ENCODE measurements at places on chromosomes 11 and 22. TPM values are rescaled to one million over a fixed set of nuclear protein-coding genes. Genes with fewer than 3 reads are reported as not detected.

- no peak overlapping the region for H3K27ac ChIP-seq
- peaks cover 10% of the 10 kb centered on the region for H3K4me1 ChIP-seq
- H3K27me3 ChIP-seq: no peaks in the 10 kb centered on the region
- no peak overlapping the region for H3K4me3 ChIP-seq
Observed at GRCh38 chr11:66280428-66280827, 2.5 kb downstream of the CNIH2 start.

DNA sequence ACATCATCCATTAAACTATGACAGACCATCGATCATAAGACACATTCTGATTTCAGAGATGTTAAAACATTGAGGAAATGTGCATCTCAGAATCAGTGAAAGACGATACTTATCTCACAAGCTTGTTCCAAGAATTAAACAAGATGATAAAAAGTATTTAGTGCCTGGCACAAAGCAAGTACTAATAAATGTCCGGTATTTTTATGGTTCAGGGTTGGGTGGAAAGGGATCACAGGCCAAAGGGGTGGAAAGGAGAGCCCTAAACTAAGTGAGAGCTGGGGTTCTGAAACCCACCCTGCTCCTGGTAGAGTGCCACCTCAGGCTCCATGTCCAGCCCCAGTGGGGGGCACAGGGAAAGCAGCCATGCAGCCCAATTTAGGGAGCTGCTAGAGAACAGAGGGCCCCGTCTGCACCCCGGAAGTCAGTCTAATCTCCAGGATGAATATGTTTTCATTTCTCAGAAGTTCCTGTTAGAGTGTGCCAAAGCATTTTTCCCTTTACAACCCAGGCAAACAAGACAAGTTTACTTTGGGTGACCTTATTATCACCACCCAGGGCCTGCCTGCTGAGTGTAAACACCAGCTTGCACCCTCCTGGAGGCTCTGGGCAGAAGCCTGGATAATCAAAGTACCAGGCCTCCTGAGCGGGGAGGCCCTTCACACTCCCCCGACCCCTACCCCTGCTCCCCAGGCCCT is 3.8 kb upstream of the CREB3L1 start:
- peak; percentile 87 for DNase-seq
- no peaks in the 10 kb centered on the region for H3K36me3 ChIP-seq
- no peaks in the 10 kb centered on the region for H3K27me3 ChIP-seq
- no peak overlapping the region for H3K4me3 ChIP-seq
- H3K27ac ChIP-seq: peak overlapping the region; percentile 93
- H3K4me1 ChIP-seq: peaks cover 10% of the 10 kb centered on the region

DNA sequence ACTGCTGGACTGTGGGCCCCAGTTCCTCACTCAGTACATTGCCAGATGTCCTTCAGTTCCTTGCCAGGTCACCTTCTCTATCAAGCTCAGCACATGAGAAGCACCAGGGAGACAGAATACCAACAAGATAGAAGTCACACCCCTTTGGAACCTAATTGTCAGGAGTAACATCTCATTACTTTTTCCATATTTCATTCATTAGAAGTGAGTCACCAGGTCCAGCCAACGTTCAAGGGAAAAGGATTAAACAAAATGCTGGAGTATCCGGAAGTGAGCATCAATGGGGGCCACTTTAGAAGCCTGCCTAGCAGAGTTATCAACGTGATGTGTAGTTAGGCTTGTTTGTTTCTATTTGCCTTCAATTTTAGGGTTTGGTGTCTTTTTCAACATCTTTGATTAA is 569.3 kb downstream of the MIAT start:
- H3K27me3 ChIP-seq: peaks cover 3% of the 10 kb centered on the region
- DNase-seq: no peak
- no peak overlapping the region for H3K27ac ChIP-seq
- no peak overlapping the region for H3K4me3 ChIP-seq

- H3K4me1 ChIP-seq: peaks cover 2% of the 10 kb centered on the region
- DNase-seq: no peak
- no peaks in the 10 kb centered on the region for H3K27me3 ChIP-seq
- H3K27ac ChIP-seq: no peak overlapping the region
- H3K4me3 ChIP-seq: no peak overlapping the region
- H3K36me3 ChIP-seq: no peaks in the 10 kb centered on the region
Observed at GRCh38 chr11:112297248-112297866, 36.7 kb upstream of the PLET1 start.

- DNase-seq: no peak
- no peaks in the 10 kb centered on the region for H3K4me1 ChIP-seq
- H3K27me3 ChIP-seq: no peaks in the 10 kb centered on the region
- H3K36me3 ChIP-seq: no peaks in the 10 kb centered on the region
- H3K4me3 ChIP-seq: no peak overlapping the region
Observed at GRCh38 chr11:90344546-90344945, 121.7 kb upstream of the CHORDC1 start.

- H3K4me1 ChIP-seq: no peaks in the 10 kb centered on the region
- DNase-seq: no peak
- no peaks in the 10 kb centered on the region for H3K36me3 ChIP-seq
- no peaks in the 10 kb centered on the region for H3K27me3 ChIP-seq
- no peak overlapping the region for H3K4me3 ChIP-seq
Observed at GRCh38 chr11:99920956-99921355, 766.1 kb upstream of the ARHGAP42 start.

DNA sequence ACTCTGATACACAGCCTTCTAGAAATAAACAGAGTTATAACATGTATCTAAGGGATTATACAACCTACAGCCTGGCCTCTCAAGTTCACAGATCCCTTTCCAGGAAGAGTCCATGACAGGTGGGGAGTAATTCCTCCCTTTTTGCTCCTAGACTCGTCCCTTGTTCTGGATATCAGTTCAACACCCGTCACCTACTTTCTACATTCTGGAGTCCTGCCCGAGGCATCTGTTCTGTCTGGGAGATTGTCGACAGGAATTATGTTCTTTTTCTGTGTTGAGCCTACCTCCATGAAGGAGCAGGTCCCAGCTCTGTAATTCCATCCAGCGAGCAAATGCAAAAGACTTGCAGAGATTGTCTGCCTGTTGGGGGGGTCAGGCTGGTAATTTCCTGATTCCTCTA is 224.6 kb upstream of the NTM start:
- no peaks in the 10 kb centered on the region for H3K27me3 ChIP-seq
- no peak for DNase-seq
- no peaks in the 10 kb centered on the region for H3K4me1 ChIP-seq
- no peak overlapping the region for H3K27ac ChIP-seq

DNA sequence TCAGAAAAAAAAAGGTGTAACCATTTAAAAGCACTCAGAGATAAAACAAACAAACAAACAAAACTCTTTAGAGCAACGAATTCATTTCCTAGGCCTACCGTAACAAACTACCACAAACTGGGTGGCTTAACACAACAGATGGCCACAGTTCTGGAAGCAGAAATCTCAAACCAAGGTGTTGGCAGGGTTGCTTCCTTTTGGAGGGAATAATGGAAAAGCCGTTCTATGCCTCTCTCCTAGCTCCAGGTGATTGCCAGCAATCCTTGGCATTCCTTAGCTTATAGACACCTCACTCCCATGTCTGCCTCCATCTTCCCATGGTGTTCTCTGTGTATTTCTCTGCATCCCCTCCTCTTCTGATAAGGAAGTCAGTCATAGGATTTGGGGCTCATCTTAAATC is 200.4 kb downstream of the RAB38 start:
- no peaks in the 10 kb centered on the region for H3K36me3 ChIP-seq
- no peak overlapping the region for H3K27ac ChIP-seq
- no peaks in the 10 kb centered on the region for H3K4me1 ChIP-seq
- no peaks in the 10 kb centered on the region for H3K27me3 ChIP-seq

GRCh38 chr22:29541845-29542244 is 11.7 kb downstream of the THOC5 start:
- H3K27ac ChIP-seq: no peak overlapping the region
- peaks cover 16% of the 10 kb centered on the region for H3K36me3 ChIP-seq
- H3K27me3 ChIP-seq: no peaks in the 10 kb centered on the region
- DNase-seq: no peak

- no peaks in the 10 kb centered on the region for H3K36me3 ChIP-seq
- H3K27ac ChIP-seq: no peak overlapping the region
- DNase-seq: no peak
Observed at GRCh38 chr22:26127126-26127525, 42.1 kb upstream of the SEZ6L start.

The LMNTD2 gene
- polyA plus RNA-seq: 26.4 TPM

- H3K4me3 ChIP-seq: peak overlapping the region; percentile 64
- no peaks in the 10 kb centered on the region for H3K27me3 ChIP-seq
- H3K27ac ChIP-seq: peak overlapping the region; percentile 17
Observed at GRCh38 chr11:575313-575995, 816 bp upstream of the PHRF1 start.

The DDIAS gene
- not detected for polyA plus RNA-seq

GRCh38 chr22:35900483-35901168 is 128.0 kb downstream of the RBFOX2 start:
- no peak for DNase-seq
- H3K4me1 ChIP-seq: no peaks in the 10 kb centered on the region
- H3K36me3 ChIP-seq: no peaks in the 10 kb centered on the region
- H3K27me3 ChIP-seq: no peaks in the 10 kb centered on the region

DNA sequence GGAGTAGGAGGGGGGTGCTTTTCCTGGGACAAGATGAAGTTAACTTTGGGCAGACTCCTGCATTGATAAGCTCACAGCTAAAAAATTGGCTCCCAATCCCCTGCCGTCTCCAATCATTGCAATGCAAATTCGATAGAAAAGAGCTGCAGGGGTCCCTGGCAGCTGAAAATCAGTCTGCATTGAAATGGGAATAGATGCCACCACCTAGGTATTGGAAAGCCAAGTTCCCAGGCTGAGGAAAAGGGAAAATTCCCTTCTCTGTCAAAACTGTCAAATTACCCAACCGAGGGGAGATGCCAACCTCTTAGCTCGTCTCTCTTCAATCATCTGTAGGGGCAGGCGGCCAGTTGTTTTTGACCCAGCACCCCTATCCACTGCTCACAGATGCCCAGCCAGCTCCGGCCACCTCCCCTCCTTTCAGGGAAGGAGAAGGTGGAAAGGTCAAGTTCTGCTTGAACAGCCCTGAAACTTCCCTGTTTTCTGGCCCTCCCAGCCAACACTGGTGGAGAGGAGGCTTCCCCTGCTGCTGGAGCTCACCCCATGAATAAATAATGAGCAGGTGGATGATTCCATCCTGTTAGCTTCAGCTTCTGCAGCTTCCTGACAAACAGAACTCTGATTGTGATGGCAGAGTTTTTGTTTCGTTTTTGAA is 916.3 kb downstream of the TBC1D22A start:
- H3K27me3 ChIP-seq: no peaks in the 10 kb centered on the region
- H3K4me3 ChIP-seq: no peak overlapping the region
- H3K36me3 ChIP-seq: no peaks in the 10 kb centered on the region
- DNase-seq: no peak
- no peaks in the 10 kb centered on the region for H3K4me1 ChIP-seq

The TRPC6 gene
- polyA plus RNA-seq: not detected

- H3K4me3 ChIP-seq: no peak overlapping the region
- peak overlapping the region; percentile 38 for H3K27ac ChIP-seq
- H3K4me1 ChIP-seq: no peaks in the 10 kb centered on the region
- no peaks in the 10 kb centered on the region for H3K27me3 ChIP-seq
Observed at GRCh38 chr11:60996381-60997138, 25.1 kb downstream of the CD6 start.

GRCh38 chr11:95072948-95073347 is 6.2 kb downstream of the SRSF8 start:
- no peak overlapping the region for H3K4me3 ChIP-seq
- no peaks in the 10 kb centered on the region for H3K27me3 ChIP-seq
- no peak for DNase-seq
- H3K4me1 ChIP-seq: peaks cover 5% of the 10 kb centered on the region

- H3K4me1 ChIP-seq: no peaks in the 10 kb centered on the region
- H3K36me3 ChIP-seq: no peaks in the 10 kb centered on the region
- no peak for DNase-seq
- no peak overlapping the region for H3K4me3 ChIP-seq
- H3K27ac ChIP-seq: no peak overlapping the region
Observed at GRCh38 chr11:73185680-73186293, 32.3 kb upstream of the P2RY2 start.

DNA sequence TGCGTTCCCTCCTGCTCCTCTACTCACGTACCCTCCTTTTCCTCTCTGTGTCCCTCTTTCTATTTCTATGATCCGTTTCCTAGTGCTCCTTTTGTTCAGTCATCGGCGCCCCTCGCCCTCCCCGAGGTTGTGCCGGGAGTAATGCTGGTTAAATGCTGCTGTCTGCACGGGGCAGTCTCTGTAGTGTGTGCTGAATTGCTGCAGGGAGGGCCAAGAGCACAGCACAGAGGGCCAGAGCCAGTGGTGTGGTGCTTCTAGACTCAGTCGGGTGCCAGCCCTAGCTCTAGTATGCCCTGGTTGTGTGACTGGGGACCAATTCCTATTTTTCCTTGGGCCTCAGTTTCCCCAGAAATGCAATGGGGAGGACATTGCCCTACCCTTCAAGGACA is 98.3 kb downstream of the PKNOX2 start:
- H3K27ac ChIP-seq: peak overlapping the region; percentile 54
- H3K4me1 ChIP-seq: peaks cover 26% of the 10 kb centered on the region
- no peaks in the 10 kb centered on the region for H3K36me3 ChIP-seq
- DNase-seq: no peak

- no peaks in the 10 kb centered on the region for H3K36me3 ChIP-seq
- no peak overlapping the region for H3K27ac ChIP-seq
- H3K4me3 ChIP-seq: no peak overlapping the region
Observed at GRCh38 chr11:64008914-64009633, 22.8 kb downstream of the OTUB1 start.

- no peak for DNase-seq
- no peak overlapping the region for H3K27ac ChIP-seq
- peaks cover 32% of the 10 kb centered on the region for H3K36me3 ChIP-seq
- H3K27me3 ChIP-seq: no peaks in the 10 kb centered on the region
- no peak overlapping the region for H3K4me3 ChIP-seq
Observed at GRCh38 chr22:26471522-26471921, 12.1 kb downstream of the HPS4 start.

DNA sequence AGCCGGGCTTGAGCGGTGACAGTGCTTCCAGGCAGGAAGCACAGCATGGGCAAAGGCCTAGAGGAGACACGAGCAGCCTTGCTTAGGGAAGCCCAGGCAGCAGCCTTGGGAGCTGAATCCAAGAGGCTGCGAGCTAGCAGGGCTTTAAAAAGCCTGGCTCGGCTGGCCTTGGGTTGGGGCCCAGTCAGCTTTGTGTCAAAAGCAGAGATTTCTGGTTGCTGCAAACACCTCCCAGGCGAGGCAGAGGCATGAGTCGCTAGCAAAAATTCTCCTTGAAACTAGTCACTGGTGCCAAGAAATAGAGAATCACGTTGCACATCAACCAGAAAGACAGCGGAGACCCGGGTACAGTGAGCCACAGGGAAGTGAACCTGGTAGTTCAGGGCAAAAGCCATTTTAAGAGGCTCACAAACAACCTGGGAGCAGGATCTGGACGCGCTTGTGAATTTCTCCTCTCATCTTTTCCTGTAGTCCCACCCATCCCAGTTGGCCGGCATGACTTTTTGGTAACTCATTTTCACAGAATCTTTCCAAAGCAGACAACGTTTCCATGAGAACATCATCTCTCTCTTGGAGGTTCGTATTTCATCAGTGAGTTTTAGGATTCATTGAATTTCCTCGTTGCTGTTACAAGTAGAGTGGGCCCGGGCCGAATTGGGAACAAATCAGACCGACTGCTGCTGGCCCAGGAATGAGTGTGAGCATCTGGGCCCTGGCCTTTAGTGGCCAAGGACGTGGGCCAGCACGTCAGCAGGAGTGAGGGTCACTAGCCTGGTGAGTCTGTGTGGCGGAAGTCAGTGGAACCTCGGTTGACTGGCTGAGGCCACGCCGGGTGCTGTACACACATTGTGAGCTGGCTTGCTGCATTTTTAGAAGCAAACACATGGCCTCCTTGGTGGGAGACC is 16.4 kb upstream of the FGF4 start:
- H3K36me3 ChIP-seq: no peaks in the 10 kb centered on the region
- no peaks in the 10 kb centered on the region for H3K27me3 ChIP-seq
- H3K4me3 ChIP-seq: no peak overlapping the region

- no peaks in the 10 kb centered on the region for H3K4me1 ChIP-seq
- no peaks in the 10 kb centered on the region for H3K27me3 ChIP-seq
- no peak overlapping the region for H3K4me3 ChIP-seq
- DNase-seq: no peak
- no peak overlapping the region for H3K27ac ChIP-seq
- H3K36me3 ChIP-seq: no peaks in the 10 kb centered on the region
Observed at GRCh38 chr11:13302420-13302958, 24.9 kb downstream of the BMAL1 start.
